ENCODE measurements at places on chromosomes 4 and X. TPM values are rescaled to one million over a fixed set of nuclear protein-coding genes. Genes with fewer than 3 reads are reported as not detected.

ACOT9 gene
- 23.4 TPM for total RNA-seq

DNA sequence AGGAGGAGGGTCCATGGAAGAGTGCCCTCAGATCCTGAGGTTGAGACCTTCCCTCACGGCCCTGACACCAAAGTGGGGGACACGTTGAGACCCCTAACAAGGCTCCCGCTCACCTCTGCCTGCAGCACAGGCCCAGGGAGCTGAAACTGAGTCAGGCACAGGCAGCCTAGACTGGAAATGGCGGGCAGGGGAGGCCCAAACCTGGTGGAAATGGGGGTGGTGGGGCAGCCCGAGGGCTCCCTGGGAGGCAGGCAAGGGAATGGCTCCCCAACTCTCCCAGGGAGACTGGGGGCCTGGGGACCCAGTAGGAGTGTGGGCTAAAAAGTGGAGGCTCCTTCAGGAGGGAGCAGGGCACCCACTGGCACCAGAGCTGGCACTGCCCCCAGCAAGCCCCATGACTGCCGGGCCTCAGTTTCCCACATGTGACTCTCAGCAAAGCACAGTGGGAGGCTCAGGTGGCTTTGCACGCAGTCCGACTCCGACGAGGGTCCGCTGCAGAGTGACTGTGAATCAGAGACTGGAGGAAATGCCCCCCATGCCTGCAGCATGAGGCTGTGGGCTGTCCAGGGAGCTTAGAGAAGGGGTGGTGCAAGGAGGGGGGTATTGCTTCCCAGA lies 5.9 kb downstream of the NKX1-1 start:
- DNase-seq = no peak

DNA sequence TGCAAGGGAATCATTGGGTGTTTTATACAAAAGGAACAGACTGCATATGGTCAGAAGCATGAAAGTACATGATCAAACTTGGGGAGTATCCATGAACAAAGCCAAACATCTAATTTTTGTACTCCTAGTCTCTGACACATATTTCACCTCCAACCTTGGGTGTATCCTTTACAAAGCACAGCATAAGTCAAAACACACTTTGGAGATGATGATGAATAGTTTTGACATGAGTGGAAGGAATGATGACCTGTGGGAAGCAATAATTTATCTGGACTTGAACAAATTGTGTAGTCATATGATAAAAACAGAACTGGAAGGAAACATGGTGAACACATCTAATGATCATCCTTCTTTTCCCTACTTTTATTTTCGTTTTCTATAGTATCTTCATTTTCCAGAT lies 108.7 kb upstream of the PLS3 start:
- DNase-seq = no peak

GRCh38 chr4:180949424-180950213 lies 1293.6 kb upstream of the TENM3 start:
- DNase-seq = no peak

PAGE2B gene
- total RNA-seq = not detected

FATE1 gene
- not detected for total RNA-seq

LPAR4 gene
- not detected for total RNA-seq

DNA sequence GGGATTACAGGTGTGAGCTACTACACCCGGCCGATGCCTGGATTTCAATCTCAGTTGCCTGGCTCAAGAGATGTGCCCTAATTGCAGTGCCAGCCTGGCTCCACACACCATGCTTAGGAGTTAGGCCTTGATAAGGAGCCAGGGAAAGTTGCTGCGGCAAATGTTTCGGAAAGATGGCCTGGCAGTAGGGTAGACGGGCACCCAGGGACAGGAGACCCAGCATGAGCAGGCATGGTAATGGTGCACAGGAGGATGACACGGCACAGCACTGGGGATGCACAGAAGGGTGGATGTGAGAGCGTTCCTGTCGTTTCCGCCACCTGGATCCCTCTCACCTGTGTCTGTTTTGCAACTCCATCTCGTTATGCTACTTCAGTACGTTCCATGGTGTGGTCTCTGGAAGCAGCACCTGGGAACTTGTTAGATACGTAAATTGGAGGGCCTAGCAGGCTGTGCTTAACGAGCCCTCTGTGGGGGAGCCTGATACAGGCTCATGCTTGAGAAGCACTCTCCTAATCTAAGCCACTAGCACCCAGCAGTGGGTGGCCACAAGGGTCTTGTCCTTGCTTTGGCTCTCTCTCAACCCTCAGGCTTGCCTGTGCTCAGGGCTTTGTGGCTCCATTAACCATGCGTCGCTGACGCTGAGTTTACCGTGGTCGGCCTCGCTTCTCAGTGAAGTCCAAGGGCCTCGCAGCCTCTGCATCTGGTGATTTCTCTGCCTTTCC lies 20.3 kb downstream of the RNF4 start:
- no peak for DNase-seq

GRCh38 chrX:1720836-1721235 lies 106.0 kb downstream of the ASMT start:
- no peak for DNase-seq

GRCh38 chrX:42495139-42495538 lies 282.8 kb downstream of the PPP1R2C start:
- DNase-seq = no peak

DNA sequence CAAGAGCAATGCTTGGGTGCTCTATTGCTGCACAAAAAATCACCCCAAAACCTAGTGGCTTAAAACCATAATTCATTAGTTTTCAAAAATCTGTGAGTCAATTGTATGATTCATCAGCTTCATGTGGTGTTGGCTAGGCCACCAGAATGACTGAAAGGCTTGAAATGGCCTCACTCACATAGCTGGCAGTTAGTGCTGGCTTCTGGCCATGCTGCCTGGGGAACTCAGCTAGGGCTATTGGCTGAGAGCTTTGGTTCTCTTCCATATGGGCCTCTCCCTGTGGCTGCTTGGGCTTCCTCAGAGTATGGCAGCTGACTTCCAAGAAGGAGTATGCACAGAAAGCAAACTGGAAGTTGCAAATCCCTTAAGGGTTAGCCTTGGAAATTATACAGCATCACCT lies 3.1 kb upstream of the MTMR1 start:
- DNase-seq = no peak

AWAT2 gene
- total RNA-seq = not detected

GRCh38 chr4:82747686-82748575 lies 50.7 kb downstream of the SCD5 start:
- no peak for DNase-seq

GRCh38 chr4:55921093-55921492 lies 27.7 kb upstream of the CEP135 start:
- no peak for DNase-seq

DNA sequence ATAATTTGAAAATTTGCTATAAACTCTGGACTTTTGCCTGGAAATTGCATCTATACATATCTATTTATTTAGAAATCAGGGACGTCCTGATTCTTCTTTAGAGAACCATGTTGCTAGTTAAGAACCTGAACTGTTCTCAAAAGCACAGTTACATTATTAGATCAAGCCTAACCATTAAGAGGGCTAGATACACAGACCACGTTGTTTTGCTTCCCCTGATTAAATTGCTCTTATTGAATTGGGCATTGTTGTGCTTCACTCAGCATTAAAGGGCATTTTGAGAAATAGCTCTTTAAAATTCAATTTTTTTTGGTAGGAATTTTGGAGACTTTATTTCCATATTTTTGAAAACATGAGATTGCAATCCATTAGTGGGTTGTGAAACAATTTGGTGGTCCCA lies 44.4 kb downstream of the FIP1L1 start:
- no peak for DNase-seq

DNA sequence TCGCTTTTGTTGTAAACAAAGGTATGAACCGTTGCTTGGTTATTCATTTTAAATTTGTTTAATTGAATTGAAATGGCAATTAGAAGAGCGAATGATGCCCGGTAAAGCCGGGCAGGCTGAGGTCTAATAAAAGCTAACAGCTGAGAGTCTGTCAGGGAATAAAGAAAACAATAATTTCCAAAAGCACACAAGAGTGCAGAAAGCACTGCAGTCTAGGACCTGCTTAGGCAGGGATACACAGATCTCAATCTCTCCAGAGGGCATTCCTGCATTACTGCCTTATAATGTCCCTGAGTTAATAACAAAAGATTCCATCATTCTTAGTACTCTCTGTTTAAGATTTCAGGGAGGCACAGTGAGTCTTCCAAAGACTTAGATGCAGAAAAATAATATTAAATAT lies 27.6 kb upstream of the EMCN start:
- DNase-seq = no peak

- no peak for DNase-seq
Observed at GRCh38 chr4:145871209-145871608, 67.4 kb downstream of the ZNF827 start.

EXOC1L gene
- total RNA-seq = not detected

PLCXD1 gene
- 63.4 TPM for total RNA-seq

GASK1B gene
- not detected for total RNA-seq

DNA sequence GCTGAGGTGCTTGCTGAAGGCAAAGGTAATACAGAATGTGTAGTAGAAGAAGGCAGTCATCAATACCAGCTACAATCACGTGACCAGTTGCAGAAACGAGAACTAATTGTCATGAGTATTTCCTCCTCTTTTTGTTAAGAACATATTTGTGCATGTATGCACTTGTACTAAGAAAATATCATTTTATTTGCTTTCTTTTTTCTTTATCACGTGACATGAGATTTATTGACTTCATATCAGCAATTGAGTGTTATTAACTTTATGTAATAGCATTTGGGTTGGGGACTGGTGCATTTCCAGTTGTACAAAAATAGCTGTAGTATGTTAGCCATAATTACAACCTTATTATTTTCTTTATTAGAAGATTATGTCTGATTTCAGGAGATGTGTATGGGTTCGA lies 90.0 kb downstream of the MAGEE1 start:
- no peak for DNase-seq

DNA sequence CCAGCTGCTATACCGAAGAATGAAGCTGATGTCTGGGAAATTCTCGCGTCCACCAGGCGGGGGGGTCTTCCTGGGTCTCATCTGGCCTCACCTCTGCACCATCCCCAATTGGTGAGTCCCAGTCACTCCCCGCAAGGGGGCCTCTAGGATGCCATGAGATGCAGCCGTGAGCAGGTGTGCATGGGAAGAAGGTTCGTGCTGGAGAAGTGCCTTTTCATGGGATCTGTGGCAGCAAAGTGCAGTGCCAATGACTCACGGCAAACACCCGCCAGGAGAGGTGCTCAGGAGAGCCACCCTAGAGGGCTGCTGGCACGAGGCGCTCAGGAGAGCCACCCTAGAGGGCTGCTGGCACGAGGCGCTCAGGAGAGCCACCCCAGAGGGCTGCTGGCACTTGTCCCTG lies 55.1 kb downstream of the CPZ start:
- DNase-seq = no peak

MAPK10 gene
- not detected for total RNA-seq

DNA sequence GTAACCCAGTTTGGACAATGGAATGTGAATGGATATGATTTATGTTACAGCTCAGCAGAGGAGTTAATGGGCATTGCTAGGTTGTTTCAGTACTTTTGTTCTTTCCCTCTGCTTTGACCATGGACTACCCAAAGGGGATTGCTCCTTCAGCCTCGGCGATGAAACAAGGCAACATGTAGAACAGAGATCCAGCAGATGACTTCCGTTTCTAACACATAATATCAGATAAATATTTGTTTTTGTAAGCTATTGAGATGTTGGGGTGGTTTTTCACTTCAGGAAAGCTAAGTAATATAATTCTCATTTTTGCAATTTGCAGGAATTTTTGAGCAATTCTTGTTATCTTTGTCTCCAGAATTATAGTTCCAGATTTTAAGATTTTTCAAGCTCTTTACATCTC lies 934.6 kb upstream of the GRID2 start:
- no peak for DNase-seq

DNA sequence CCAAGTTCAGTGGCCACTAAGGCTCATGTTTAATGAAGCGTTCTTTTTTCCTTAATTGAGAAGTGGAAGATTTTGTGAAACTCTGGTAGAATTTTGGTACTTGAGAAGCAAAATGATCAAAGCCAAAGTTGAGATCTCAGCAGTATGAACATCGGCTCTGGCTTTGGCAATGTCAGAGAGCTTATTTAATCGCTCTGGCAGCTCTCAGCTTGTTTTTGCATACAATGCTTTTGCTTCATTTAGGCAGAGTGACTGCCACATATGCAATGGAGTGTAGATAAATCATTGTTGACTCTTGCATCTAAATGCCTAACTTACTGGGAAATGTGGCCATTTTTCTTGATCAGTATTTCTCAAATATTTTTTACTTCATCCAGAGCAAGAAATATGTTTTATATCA lies 135.7 kb downstream of the AASDH start:
- DNase-seq = no peak

FAT4 gene
- total RNA-seq = not detected

DNA sequence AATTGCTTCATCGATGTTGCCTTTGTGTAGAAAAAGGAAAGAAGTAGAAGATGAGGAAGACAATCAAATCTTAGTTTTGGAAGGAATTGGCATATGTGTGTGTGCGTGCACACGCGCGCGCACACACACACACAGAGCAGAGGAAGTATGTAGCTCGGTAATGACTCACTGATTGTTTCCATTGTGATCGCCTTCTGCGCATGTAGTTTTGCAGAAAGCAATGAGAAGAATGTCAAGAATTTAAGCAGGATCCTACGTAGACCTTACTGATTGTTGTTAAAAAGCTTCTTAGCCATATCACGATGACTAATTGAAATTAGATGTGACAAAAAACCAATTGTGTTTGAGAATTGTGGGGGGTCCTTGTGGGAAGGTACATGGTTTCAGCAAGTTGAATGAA lies 12.8 kb upstream of the LIMCH1 start:
- DNase-seq = no peak

- no peak for DNase-seq
Observed at GRCh38 chrX:9628779-9629493, 136.7 kb downstream of the GPR143 start.

JADE3 gene
- total RNA-seq = 0.64 TPM

- no peak for DNase-seq
Observed at GRCh38 chr4:156475322-156475721, 496.3 kb downstream of the PDGFC start.

DNA sequence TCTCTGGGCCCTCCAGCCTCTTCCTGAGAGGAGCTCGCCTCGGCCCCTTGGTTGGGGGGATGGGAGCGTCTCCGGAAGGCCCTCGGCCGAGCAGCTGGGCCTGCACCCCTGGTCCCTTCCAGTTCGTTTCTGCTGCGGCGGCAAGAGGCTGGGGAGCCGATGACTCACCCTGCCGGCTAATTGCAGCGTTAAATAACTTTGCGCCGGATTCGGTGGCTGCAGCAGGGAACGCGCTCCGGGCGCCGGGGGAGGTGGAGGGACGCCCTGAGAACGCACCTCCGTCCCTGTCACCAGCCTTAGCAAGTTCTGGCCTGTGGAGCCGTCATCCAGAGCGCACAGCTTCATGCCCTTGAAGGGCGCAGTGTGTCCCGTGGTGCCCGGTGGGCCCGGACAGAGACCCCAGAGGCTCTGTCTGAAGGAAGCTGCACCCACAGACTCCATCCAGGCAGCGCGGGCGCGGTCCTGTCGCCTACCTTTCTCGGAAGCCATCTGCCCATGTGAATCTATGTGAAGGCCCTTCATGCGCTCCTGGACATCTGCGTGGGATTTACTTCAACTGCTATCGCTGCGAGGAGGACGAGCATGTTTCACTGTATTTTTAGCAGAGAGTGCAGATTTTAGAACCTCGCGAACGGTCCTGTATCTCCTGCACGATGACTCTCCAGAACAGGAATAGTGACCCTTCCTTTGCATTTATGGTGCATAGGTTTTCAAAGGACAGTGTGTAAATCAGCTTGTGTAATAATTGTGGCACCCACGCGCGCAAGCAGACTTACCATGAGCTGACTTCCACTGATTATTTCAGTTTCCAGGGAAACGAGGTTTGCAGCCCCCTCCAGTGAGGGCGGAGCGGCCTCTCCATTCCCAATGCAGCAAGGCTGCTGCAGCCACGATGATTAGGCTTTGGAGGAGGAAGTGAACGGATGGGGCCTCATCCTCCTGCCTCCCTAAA lies 1.7 kb upstream of the TMEM271 start:
- no peak for DNase-seq

All from activated CD4-positive, alpha-beta T cell treated with anti-CD3 and anti-CD28 coated beads, Interleukin-2, amount 10 ng/mL, durations not matched to agents 7 days and 5 days (primary cell).